Heart right ventricle (tissue), 16 donors: ENCODE measurements at places on chromosomes 6 and 20. TPM values are rescaled to one million over a fixed set of nuclear protein-coding genes. Genes with fewer than 3 reads are reported as not detected.

- H3K36me3 ChIP-seq, result no peaks in the 10 kb centered on the region
- H3K4me3 ChIP-seq, result no peak overlapping the region
- DNase-seq, result no peak
- H3K27ac ChIP-seq, result no peak overlapping the region
- no peaks in the 10 kb centered on the region for H3K27me3 ChIP-seq
- no peaks in the 10 kb centered on the region for H3K4me1 ChIP-seq
These were observed 26.7 kb downstream of the OVOL2 start for GRCh38 chr20:18031050-18031449.

DNA sequence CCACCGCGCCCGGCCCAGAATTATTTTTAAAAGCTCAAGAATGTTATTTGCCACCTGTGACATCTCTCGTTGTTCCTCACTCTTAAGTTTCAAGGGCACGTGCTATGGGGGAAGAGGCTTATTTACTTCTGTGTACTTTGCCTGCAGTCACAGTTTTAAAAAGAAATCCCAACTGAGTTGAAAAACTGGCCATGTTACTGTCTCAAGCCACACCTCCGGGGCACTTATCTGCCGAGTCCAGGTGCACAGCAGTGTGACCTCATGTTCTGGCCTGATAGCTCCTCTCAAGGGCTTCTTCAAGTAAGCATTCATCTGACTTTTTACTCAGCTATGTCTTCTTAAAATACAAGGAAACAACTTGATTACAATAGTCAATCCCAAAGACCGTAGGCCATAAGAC lies 34.5 kb downstream of the SHLD1 start:
- DNase-seq, result no peak
- H3K36me3 ChIP-seq, result no peaks in the 10 kb centered on the region
- H3K27ac ChIP-seq, result no peak overlapping the region
- peaks cover 31% of the 10 kb centered on the region for H3K4me1 ChIP-seq
- H3K27me3 ChIP-seq, result no peaks in the 10 kb centered on the region

DNA sequence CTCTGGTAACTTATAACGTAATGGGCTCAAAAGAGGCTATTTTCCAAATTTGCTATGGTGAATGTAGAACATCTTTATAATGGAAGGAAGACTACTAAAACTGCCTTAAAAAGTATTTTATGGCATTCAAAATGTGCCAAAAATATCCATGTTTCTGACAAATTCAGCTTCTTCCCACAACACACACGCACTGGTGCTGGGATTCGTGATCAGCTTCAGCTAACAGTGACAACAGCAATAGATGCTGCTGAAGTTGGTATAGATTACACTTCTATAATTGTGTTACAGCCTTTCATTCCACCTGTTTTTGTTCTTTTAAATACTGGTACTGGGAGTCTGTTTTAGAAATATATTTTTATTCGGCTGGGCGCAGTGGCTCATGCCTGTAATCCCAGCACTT lies 19.0 kb downstream of the NUDT3 start:
- no peak overlapping the region for H3K27ac ChIP-seq
- H3K36me3 ChIP-seq, result no peaks in the 10 kb centered on the region
- no peaks in the 10 kb centered on the region for H3K27me3 ChIP-seq
- peaks cover 35% of the 10 kb centered on the region for H3K4me1 ChIP-seq

DNA sequence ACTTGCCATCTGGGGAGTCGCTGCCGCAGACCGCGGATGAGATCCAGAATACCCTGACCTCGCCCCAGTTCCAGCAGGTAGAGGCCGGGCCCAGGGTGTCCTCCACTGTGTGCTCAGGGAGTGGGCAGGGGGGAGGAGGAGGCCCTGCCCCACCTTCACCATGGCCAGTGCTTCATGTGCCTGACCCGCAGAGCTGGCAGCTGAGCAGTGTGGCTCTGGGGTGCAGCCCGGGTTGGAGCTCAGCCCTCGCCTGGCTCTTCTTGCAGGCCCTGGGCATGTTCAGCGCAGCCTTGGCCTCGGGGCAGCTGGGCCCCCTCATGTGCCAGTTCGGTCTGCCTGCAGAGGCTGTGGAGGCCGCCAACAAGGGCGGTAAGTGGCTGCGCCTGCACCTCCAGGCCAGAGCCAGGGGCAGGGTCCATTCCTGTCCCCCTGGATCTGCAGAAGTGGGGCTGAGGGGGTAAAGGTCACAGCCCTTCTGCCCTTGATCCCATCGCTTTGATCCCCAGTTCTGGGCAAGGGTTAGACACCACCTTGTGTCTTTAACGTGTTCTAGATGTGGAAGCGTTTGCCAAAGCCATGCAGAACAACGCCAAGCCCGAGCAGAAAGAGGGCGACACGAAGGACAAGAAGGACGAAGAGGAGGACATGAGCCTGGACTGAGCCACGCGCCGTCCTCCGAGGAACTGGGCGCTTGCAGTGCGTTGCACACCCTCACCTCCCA lies 5.5 kb downstream of the ADRM1 start:
- H3K27ac ChIP-seq, result peak overlapping the region; percentile 35
- no peaks in the 10 kb centered on the region for H3K27me3 ChIP-seq
- no peak for DNase-seq
- H3K4me3 ChIP-seq, result no peak overlapping the region
- peaks cover 18% of the 10 kb centered on the region for H3K4me1 ChIP-seq

DNA sequence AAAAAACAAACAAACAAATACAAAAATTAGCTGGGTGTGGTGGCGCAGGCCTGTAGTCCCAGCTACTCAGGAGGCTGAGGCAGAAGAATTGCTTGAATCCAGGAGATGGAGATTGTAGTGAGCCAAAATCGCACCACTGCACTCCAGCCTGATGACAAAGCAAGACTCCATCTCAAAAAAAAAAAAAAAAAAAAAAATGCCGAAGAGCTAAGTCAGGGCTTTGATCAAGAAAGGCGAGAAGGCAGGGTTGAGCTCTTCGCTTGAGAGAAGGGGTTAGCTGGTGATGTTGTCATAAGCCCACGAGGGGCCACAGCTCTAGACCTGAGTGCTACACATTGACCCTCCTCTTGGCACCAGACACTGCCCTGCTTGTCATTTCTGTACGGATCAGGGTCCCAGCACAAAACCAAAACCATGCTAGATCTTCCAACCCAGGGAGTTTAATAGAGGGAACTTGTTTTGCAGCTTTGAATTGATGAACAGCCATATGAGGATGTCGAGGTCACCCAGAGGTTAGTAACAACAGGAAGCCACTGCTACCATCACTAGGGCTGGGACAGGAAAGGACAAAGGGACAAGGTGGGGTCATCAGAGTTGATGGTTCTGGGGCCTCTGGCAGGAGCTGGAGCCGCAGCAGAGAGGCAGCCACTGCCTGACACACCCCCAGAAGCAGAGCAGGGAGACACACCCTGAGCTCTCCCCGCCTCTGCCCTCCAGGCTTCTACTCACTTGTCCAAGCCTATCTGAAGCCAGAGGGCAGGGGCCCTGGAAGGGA lies 122.7 kb downstream of the SNX5 start:
- peaks cover 24% of the 10 kb centered on the region for H3K4me1 ChIP-seq
- H3K4me3 ChIP-seq, result no peak overlapping the region
- no peak for DNase-seq
- H3K36me3 ChIP-seq, result no peaks in the 10 kb centered on the region
- no peaks in the 10 kb centered on the region for H3K27me3 ChIP-seq

DNA sequence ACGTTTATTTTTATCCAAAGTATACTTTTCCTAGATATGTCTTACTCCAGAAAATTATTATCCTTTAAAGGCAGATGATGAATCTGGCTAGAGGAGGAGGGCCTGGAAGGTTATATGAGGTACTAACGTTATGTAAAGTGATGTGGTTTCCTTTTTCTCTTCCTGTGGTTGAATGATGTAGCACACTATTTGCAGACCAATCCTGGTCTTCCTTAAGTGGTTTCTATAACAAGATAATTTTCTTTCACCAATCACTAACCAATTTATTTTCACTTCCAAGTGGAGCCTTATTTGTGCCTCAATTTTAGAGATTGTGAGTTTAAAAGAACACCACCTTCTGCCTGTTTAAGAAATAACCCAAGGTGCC lies 154.6 kb upstream of the SOX4 start:
- no peak overlapping the region for H3K27ac ChIP-seq
- H3K4me1 ChIP-seq, result no peaks in the 10 kb centered on the region
- H3K27me3 ChIP-seq, result no peaks in the 10 kb centered on the region
- no peak for DNase-seq
- no peaks in the 10 kb centered on the region for H3K36me3 ChIP-seq
- H3K4me3 ChIP-seq, result no peak overlapping the region

- no peak overlapping the region for H3K27ac ChIP-seq
- H3K36me3 ChIP-seq, result no peaks in the 10 kb centered on the region
- no peak overlapping the region for H3K4me3 ChIP-seq
- no peaks in the 10 kb centered on the region for H3K27me3 ChIP-seq
- DNase-seq, result no peak
These were observed 1.6 kb downstream of the TBC1D20 start for GRCh38 chr20:460707-461106.

DNA sequence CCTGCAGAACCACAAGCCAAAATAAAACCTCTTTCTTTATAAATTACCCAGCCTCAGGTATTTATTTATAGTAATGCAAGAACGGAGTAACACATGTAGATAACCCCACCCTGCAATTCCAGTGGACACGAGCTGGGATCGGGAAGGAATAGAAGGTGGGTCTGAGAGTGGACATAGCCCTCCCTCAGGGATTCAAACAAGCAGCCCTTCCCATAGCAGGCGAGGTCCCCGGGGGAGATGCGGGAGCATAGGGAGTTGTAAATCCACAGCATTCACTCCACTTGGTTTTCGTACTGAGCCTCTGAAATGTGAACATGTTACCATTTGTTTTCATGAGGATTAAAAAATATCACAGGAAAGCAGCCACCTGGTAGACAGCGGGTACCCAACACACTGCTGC lies 312.6 kb downstream of the CDH4 start:
- H3K27ac ChIP-seq, result no peak overlapping the region
- DNase-seq, result no peak
- no peaks in the 10 kb centered on the region for H3K36me3 ChIP-seq
- H3K27me3 ChIP-seq, result peaks cover 7% of the 10 kb centered on the region
- no peaks in the 10 kb centered on the region for H3K4me1 ChIP-seq

DNA sequence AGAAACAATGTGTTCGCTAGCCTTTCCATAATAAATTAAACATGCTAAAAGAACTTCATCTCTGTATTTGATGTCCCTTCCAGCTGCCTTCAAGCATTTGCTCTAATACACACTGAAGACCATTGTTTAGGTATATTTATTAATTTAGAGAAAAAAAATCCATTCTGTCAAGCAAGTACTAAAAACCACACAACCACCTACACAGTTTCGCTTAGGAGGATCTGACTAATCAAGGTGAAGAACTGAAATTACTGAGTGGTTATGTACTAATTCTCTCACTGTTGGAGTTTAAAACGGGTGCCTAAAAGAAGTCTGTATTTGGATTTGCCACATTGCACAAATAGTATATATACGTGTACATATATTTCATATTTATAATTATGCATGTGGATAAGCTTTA lies 58.9 kb downstream of the GMDS start:
- no peaks in the 10 kb centered on the region for H3K36me3 ChIP-seq
- no peak overlapping the region for H3K4me3 ChIP-seq
- no peak for DNase-seq
- H3K27me3 ChIP-seq, result no peaks in the 10 kb centered on the region
- H3K4me1 ChIP-seq, result no peaks in the 10 kb centered on the region
- no peak overlapping the region for H3K27ac ChIP-seq

Gene PXMP4
- total RNA-seq, result 11.9 TPM

Gene SPATA25
- 1.8 TPM for total RNA-seq

Gene GABRR1
- total RNA-seq, result not detected
